Lower lobe of right lung (tissue), 2 donors: ENCODE measurements at places on chromosomes 2 and 18. TPM values are rescaled to one million over a fixed set of nuclear protein-coding genes. Genes with fewer than 3 reads are reported as not detected.

- no peaks in the 10 kb centered on the region for H3K36me3 ChIP-seq
- no peaks in the 10 kb centered on the region for H3K27me3 ChIP-seq
- no peak overlapping the region for H3K4me3 ChIP-seq
- peaks cover 2% of the 10 kb centered on the region for H3K4me1 ChIP-seq
Measured at GRCh38 chr2:54347622-54348021, 91.6 kb upstream of the TSPYL6 start.

The IL36RN gene
- total RNA-seq = not detected

DNA sequence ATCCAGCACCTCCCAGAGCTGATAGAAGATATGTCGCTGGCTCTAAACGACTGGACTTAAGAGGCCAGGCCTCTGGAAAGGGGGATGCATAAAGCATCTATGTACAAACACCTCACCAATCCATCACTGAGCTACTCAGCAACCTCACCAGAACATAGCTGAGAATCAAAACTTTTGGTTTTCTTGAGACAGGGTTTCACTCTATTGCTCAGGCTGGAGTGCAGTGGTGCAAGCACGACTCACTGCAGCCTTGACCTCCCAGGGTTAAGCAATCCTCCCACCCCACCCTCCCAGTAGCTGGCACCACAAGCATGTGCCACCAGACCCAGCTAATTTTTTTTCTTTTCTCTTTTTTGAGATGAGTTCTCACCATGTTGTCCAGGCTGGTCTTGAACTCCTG, 62.9 kb upstream of the MSH6 start:
- H3K4me1 ChIP-seq = no peaks in the 10 kb centered on the region
- H3K36me3 ChIP-seq = no peaks in the 10 kb centered on the region
- H3K27ac ChIP-seq = no peak overlapping the region
- no peak for DNase-seq
- H3K4me3 ChIP-seq = no peak overlapping the region
- no peaks in the 10 kb centered on the region for H3K27me3 ChIP-seq

The CDCA7 gene
- 0.89 TPM for total RNA-seq

DNA sequence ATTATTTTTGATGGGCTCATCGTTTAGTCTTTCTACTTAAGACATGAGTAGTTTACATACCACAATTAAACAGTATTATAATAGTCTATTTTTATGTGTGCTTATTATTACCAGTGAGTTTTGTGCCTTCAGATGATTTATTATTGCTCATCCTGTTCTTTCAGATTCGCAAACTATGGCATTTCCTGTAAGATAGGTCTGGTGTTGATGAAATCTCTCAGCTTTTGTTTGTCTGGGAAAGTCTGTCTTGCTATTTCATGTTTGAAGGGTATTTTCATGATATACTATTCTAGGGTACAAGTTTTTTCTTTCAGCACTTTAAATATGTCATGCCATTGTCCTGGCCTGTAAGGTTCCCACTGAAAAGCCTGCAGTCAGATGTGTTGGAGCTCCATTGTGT, 101.3 kb downstream of the DNAH7 start:
- no peaks in the 10 kb centered on the region for H3K4me1 ChIP-seq
- H3K27ac ChIP-seq = no peak overlapping the region
- H3K27me3 ChIP-seq = no peaks in the 10 kb centered on the region
- H3K36me3 ChIP-seq = no peaks in the 10 kb centered on the region
- H3K4me3 ChIP-seq = no peak overlapping the region

- H3K27me3 ChIP-seq = no peaks in the 10 kb centered on the region
- no peak overlapping the region for H3K27ac ChIP-seq
- H3K36me3 ChIP-seq = no peaks in the 10 kb centered on the region
- peak; percentile 48 for DNase-seq
Measured at GRCh38 chr2:131801210-131801744, 273.6 kb downstream of the CCDC74A start.

- DNase-seq = no peak
- no peak overlapping the region for H3K4me3 ChIP-seq
- no peak overlapping the region for H3K27ac ChIP-seq
- no peaks in the 10 kb centered on the region for H3K36me3 ChIP-seq
Measured at GRCh38 chr2:40034801-40035200, 255.7 kb upstream of the THUMPD2 start.

The SMYD1 gene
- not detected for total RNA-seq

The UPP2 gene
- total RNA-seq = not detected

DNA sequence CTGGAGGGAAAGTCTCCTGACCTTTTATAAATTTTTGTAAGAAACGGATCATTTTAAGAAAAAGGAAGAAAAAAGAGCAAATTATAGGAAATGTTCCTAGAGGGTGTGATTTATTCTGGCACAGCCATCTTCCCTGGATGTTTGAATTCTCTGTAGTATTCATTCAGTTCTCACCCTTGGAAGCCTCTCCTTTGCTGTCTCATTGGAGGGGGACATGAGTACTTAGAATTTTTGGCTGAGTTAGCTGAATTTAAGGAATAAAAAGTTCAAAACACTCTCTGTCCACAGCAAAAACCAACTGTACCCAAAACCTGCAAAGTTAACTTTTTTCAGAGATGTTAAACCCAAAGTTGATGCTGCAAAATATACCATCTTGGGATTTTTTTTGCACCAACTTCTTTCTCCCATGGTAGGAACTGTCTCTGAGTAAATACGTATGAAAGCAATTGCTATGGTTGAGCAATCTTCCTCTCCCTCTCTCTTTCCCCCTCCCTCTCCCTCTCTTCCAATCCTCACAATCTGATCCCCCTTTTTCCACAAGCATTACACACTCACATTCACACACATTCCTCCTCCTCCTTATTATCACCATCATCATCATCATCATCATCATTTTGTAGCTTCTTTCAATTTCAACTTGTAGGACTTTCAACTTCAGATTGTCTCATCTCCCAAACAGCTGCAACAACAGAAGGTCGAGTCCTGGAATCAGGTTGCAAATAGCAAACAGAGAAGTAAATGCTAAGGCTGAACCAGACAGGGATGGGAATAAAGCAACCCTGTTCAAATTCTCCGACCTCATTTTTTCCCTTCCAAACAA, 183.7 kb downstream of the GFPT1 start:
- no peak overlapping the region for H3K4me3 ChIP-seq
- H3K27me3 ChIP-seq = no peaks in the 10 kb centered on the region
- H3K36me3 ChIP-seq = no peaks in the 10 kb centered on the region
- no peak for DNase-seq
- H3K4me1 ChIP-seq = peaks cover 12% of the 10 kb centered on the region

GRCh38 chr2:24913911-24914310, 6.1 kb downstream of the ADCY3 start:
- H3K4me1 ChIP-seq = peaks cover 6% of the 10 kb centered on the region
- H3K4me3 ChIP-seq = no peak overlapping the region
- H3K27ac ChIP-seq = no peak overlapping the region
- H3K36me3 ChIP-seq = no peaks in the 10 kb centered on the region

- no peak for DNase-seq
- no peak overlapping the region for H3K27ac ChIP-seq
- no peaks in the 10 kb centered on the region for H3K36me3 ChIP-seq
- no peaks in the 10 kb centered on the region for H3K27me3 ChIP-seq
- H3K4me3 ChIP-seq = no peak overlapping the region
Measured at GRCh38 chr2:157898591-157898996, 22.5 kb upstream of the ACVR1 start.

DNA sequence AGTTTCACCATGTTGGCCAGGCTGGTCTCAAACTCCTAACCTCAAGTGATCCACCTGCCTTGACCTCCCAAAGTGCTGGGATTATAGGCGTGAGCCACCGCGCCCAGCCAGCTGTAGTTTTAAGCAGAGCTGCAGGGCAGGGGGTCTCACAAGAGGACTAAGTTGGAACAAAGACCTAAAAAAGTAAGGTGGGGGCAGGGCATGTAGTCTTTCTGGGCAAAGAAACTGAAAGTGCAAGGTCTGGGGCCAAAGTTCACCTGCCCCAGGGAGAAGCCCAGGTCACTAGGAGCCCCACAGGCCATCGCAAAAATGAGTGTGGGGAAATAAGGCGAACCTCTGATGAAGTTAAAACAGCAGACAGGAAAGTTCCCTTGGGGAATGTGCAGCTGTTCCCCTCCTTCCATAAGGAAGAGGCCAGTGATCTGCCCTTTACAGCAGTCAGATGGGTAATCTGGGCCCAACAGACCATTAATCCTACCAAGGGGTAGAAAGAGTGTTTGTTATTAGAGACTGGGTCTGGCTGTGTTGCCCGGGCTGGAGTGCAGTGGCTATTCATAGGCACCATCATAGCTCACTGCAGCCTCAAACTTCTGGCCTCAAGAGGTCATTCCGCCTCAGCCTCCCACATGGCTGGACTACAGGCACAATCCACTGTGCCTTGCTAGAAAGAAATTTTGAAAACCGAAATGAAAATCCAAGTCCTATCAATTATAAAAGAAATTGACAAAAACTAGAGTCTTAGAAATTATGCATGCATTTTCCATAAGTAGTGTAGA, 2.8 kb downstream of the SCLY start:
- no peak overlapping the region for H3K27ac ChIP-seq
- DNase-seq = no peak
- H3K4me3 ChIP-seq = no peak overlapping the region
- no peaks in the 10 kb centered on the region for H3K27me3 ChIP-seq

- no peak for DNase-seq
- H3K36me3 ChIP-seq = no peaks in the 10 kb centered on the region
- peak overlapping the region; percentile 24 for H3K27ac ChIP-seq
- H3K4me3 ChIP-seq = no peak overlapping the region
Measured at GRCh38 chr2:9106338-9107167, 100.1 kb upstream of the ASAP2 start.

GRCh38 chr2:150732064-150732463, 244.6 kb upstream of the RND3 start:
- H3K36me3 ChIP-seq = no peaks in the 10 kb centered on the region
- no peak overlapping the region for H3K27ac ChIP-seq
- no peaks in the 10 kb centered on the region for H3K27me3 ChIP-seq
- DNase-seq = no peak
- no peak overlapping the region for H3K4me3 ChIP-seq

- peaks cover 66% of the 10 kb centered on the region for H3K36me3 ChIP-seq
- no peaks in the 10 kb centered on the region for H3K27me3 ChIP-seq
- H3K4me1 ChIP-seq = peaks cover 39% of the 10 kb centered on the region
- no peak for DNase-seq
- no peak overlapping the region for H3K27ac ChIP-seq
- no peak overlapping the region for H3K4me3 ChIP-seq
Measured at GRCh38 chr2:181911830-181912229, 20.3 kb downstream of the ITPRID2 start.

GRCh38 chr18:55402731-55403405, 185.1 kb downstream of the TCF4 start:
- no peak for DNase-seq
- H3K4me3 ChIP-seq = peak overlapping the region; percentile 36
- H3K4me1 ChIP-seq = peaks cover 22% of the 10 kb centered on the region
- H3K27me3 ChIP-seq = no peaks in the 10 kb centered on the region

DNA sequence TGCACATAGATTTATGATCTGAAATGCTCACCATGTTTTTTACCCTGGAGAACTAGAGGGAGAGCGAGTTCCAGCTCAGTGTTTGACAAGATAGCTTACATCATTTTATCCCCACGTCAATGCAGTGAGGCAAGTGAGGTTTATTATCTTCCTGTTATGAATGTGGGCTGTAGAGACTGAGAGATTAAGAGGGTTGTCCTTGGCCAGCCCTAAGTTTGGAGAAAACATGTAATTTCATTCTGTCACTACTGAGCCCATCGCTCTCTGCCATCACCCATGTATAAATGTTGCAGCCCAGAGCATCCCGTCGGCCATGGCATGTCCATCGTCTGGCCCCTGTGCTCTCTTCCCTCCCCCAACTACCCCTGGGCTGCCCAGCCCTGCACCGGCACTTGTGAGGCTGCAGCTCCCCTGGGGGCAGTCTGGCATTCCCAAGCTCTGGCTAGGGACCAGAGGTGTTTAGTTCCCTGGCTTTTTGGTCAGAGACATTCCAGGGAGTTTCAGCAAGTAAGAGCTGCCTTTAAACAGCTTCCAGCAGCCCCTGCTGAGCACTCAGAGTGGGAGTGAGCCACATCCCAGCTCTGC, 136.7 kb downstream of the ANTXR1 start:
- H3K27ac ChIP-seq = peak overlapping the region; percentile 38
- no peaks in the 10 kb centered on the region for H3K27me3 ChIP-seq
- peaks cover 4% of the 10 kb centered on the region for H3K36me3 ChIP-seq
- peaks cover 9% of the 10 kb centered on the region for H3K4me1 ChIP-seq
- no peak for DNase-seq
